ENCODE measurements at places on chromosomes 3 and 15.

GRCh38 chr3:155064920-155065319 is 15.2 kb upstream of the MME start:
- DNase-seq, result no peak

GRCh38 chr15:33516563-33516962 is 205.8 kb downstream of the RYR3 start:
- no peak for DNase-seq

- DNase-seq, result no peak
Observed at GRCh38 chr3:37291275-37291700, 116.9 kb upstream of the LRRFIP2 start.

DNA sequence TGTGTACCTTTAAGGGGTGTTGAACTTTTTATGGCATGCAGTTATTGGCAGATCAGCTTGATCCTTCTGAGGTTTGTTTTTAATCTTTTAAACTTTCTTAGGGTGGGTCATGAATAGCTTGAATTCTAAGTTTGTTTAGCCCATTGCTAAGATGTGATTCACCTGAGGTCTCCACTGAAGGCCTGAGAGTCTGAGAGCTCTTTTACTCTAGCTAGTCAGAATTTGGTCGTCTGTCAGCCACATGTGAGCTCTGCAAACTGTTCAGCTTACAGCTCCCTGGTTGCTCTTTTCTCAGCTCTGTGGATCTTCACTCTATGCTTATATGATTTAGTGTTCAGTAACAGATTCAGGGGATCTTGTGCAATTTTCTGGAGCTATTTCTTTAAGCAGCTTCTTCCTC is 161.3 kb downstream of the ABHD5 start:
- no peak for DNase-seq

DNA sequence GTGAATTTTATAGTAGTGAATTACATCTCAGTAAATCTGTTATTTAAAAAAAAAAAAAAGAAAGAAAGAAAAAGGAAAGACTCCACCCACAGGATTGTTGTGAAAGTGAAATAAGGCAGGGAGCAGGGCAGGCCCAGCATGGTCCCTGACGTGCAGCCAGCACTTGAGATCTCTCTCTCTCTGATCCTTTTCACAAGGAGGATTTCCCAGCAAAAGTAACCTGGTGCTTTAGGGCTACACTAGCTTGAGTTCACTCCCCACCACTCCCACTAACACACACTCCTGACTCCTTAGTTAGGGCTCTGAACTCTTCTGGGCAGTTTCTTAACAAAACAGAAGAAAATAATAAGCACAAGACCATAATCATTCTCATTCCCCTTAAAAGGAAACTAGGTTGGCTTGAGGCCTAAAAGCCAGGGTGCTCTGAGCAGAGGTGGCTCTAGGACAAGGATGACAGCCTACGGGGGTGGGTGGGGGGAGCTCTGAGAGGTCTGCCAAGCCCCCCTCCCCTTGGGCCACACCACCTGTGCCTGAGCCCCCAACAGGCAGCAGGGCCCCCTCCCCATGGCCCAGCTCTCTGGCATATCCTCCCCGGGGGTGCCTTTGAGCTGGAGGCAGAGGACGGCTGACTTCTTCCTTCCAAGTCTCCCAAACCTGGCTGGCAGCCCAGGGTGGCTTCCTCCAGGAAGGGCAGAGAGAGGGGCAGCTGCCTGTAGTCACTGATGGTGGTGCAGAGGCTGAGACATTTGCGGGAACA is 856 bp downstream of the TMEM40 start:
- peak; percentile 82 for DNase-seq

DNA sequence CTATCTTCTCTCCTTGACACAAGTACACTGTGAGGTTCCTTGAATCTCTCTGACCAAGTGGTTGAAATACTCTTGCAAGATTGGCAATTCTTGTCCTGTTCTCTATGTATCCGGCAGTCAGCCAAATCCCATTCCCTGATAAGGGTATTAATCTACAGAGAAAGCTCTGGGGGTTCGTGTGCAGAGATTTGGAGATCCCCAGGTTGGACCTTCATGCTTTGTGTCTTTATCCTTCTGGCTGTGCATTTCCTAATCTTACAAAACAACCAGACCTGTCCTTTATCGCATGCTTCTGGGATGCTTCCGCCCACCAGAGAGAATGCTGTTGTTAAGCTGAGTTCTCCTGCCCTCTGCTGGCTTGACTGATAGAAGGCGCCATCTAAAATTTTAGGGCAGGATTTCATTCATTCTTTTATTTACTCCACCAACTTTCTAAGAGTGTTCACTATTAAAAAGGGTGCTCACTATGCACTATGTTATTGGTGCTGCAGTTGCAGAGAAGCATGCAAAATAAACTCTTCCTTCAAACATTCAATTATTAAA is 8.6 kb upstream of the SST start:
- peak; percentile 64 for DNase-seq

- DNase-seq, result no peak
Observed at GRCh38 chr15:91904942-91905341, 51.4 kb downstream of the SLCO3A1 start.

- no peak for DNase-seq
Observed at GRCh38 chr15:62052713-62053112, 7.5 kb downstream of the VPS13C start.

- no peak for DNase-seq
Observed at GRCh38 chr15:87805117-87805820, 451.3 kb downstream of the NTRK3 start.

DNA sequence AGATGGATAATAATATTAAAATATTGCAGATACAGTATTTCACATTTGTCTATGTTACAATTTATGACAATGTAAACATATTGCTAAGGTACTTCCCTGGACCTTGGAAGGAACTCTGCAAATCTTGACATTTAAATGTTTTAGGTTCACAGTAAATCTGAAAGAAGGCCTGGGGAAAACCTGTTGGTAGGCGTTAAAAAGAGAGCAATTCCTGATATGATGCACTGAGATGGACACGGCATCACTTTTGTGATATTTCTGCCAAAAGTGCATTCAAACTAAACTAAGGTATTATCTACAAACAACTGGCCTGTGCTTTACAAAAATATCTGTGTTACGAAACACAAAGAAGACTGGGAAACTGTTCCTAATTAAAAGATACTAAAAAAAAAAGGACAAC is 6.1 kb upstream of the TP63 start:
- no peak for DNase-seq

DNA sequence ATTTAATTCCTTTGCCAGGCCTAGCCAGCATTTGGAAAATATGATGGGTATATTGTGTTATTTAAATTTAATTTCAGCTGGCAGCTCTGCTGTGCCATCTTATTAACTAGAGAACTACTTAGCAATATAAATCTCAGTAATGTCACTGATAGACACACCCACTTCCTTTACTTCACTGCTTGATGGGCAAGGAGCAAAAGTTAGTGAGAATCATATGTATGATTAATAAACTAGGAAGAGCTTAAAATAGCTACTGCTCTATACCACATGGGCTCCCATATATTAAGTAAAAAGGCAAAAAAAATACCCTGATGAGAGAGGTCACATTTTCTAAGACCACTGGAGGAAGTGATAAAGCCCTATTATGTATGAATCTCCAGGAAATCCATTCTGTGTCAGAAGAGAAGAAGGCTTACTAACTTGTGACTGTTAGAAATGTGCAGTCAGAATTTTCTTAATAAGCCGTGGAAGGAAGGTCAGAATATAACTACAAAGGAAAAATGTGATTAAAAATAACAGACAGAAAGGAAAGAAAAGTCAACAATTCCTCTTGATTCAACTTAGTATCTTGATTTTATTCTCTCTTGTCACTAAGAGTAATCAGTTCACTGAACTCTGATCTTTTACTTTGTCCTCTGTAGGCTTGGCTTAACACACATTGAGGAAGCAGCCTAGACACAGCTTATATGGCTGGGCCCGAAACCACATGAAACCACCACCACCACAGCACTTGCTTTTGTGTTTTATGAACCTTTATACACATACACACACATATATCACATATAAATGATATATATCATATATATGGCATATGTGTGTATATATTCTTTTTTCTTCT is 1233.9 kb upstream of the ALCAM start:
- no peak for DNase-seq

DNA sequence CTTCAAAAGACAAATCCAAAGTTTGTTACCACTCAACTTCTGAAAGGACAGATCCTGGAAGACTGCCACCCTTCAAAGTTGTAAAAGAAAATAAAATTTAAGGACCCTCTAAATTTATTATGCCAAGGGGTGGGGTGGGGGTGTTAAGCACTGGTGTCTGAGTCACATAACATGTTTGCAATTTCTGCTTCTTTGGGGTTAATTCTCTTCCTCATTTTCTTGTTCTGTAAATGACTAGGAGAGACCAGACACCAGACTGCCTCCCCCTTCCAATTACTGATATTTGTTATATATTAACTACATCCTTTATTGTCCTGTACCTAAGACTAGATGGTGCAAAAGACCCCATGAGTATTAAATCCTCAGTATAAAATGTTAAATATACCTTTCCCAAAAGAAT is 242.8 kb downstream of the ZNF385D start:
- DNase-seq, result no peak

- no peak for DNase-seq
Observed at GRCh38 chr3:23052620-23053019, 150.5 kb upstream of the UBE2E2 start.
